ENCODE measurements at places on chromosomes 2 and 18.

DNA sequence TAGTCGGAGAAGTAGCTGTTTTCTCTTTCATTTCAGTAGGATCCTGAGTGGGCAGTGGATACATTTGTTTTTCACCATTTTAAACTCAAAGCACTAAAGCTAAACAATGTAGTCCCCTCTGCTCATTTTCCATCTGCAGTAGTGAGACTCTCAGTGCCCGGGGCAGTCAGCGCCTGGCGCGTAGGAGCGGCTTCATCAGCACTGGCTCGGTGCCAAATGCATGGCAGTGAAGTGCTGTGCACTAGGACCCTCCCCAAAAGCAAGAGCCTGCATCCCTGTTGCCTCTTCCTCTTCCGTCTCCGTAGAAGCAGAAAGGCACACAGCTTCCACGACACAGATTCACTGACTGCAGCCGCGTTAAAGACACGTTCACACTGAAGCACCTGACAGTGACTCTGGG, 19.0 kb upstream of the ESPNL start:
- peak; percentile 65 for DNase-seq

DNA sequence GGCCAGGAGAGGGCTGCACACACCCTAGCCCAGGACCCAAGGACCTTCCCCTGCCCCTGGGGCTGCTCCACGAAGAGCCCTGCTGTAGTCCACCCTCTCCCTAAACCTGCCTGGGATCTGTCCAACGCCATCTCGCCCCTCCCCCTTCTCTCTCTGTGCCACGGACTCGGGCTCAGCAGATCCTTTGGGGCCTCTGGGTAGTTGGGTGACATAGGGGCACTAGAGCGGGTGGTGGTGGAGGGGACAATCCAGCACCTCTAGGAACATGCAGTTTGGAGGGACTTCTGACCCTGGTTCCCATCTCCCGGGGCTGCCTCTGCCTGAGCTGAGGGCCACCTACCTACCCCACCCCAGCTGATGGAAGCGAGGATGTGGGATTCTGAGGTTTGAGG, 7.3 kb upstream of the CRYBA2 start:
- DNase-seq = peak; percentile 49

DNA sequence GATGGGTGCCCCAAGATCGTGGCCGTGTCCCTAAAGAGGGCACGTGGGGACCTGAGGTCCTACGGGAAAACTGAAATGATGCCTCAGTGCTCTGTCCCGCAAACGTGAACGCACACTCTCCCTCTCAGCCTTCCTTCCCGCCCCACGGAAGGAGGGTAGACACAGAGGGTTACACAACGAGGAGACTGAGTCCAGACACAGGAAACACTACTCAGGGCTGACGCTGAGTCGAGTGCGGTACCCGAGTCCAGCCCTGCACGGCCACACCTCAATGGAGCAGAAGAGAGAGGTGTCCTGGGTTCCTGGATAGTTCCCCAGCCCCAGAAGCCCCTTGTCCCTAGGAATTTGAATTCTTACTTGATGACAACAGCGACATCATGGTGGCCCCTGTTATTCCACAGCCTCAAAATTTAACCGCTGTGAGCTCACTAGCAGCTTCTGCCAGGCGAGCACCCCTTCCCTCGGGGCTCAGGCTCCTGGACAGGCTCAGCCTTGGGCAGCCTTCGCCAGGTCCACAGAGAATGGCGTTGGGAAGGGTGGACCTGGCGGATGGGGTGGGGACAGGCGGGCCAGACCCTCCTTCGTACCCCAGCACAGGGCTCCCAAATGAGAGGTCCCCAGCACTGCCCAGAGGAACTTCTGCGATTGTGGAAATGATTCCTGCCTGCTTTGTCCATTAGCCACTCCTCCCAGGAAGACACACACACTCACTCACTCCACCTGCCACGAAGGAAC, 980 bp upstream of the RNPEPL1 start:
- peak; percentile 55 for DNase-seq

- DNase-seq = peak; percentile 24
Measured at GRCh38 chr2:109166811-109167210, 37.8 kb downstream of the SH3RF3 start.

GRCh38 chr18:55907453-55908175, 319.6 kb upstream of the TCF4 start:
- DNase-seq = no peak

DNA sequence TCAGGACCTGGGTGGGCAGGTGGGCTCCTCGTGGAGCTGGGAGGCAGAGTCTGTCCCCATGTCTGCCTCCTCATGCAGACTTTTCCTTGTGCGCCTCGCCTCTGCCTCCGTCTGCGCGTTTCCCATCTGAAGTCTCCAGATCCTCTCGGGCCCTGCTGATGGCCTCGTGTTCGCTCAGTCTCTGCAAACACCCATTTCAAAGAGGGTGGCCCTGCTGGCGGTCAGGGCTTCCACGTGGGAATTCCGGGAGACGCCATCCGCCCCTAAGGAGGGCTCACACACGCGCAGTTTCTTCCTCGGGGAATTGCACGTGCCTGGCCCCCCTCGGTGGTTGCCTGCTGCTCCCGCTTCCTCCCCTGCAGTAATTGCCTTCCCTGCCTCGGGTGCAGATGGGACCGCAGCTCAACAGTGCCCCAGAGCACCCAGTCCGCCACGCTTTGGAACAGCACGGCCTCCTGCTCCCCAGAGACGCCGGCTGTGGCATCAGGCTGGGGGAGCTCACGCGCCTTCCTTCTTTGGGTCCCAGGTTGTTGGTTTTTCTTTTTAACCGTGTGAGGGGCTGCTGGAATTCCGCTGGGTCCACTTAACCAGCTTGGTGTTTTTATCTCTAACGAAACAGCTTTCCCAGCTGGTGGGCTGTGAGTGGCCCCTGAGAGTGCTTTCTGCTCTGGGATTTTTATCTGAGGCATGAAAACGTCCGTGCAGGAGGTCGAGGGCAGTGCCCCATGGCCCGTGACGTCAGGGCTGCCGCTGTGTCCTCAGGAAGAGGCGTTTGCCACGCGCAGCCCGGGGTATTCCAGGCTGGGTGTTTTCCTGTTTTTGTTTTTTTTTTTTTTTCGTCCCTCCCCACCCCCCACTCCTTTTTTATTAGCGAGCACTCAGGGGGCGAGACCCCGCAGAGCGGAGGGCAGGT, 16.1 kb downstream of the NFATC1 start:
- DNase-seq = peak; percentile 27

GRCh38 chr2:200486529-200486928, 23.3 kb downstream of the KCTD18 start:
- no peak for DNase-seq

Data from NCI-H345 (cell line).